ENCODE measurements at places on chromosomes 5 and 9. TPM values are rescaled to one million over a fixed set of nuclear protein-coding genes. Genes with fewer than 3 reads are reported as not detected.

Gene PDZD2
- 7.8 TPM for total RNA-seq

Gene ICE1
- total RNA-seq, result 28.8 TPM

DNA sequence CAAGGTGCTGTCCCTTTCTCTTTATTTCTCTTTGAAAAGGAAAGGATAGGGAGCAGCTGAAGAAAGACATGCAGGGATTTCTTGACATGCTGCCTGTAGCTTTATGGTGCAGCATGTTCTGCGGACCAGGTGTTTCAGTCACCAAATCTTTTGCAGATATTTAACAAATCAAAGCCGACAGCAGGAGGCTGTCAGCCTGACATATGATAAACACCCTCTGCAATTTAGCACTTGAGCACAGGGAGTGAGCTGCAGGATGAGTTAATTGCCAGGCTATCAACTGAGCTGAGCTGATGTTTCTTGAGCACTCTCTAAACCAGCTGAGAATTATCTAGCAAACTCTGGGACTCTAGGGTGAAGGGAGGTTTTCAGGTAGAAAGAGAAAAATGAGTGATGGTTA lies 212.8 kb upstream of the ATP10B start:
- no peaks in the 10 kb centered on the region for H3K27me3 ChIP-seq
- H3K27ac ChIP-seq, result no peak overlapping the region
- H3K36me3 ChIP-seq, result no peaks in the 10 kb centered on the region
- H3K4me1 ChIP-seq, result no peaks in the 10 kb centered on the region

GRCh38 chr5:7412409-7412808 lies 16.5 kb downstream of the ADCY2 start:
- H3K27me3 ChIP-seq, result no peaks in the 10 kb centered on the region
- no peaks in the 10 kb centered on the region for H3K4me1 ChIP-seq
- no peak overlapping the region for H3K4me3 ChIP-seq
- DNase-seq, result no peak

GRCh38 chr5:132826424-132827082 lies 3.9 kb downstream of the SHROOM1 start:
- DNase-seq, result no peak
- no peaks in the 10 kb centered on the region for H3K27me3 ChIP-seq
- H3K27ac ChIP-seq, result no peak overlapping the region
- H3K4me3 ChIP-seq, result no peak overlapping the region

DNA sequence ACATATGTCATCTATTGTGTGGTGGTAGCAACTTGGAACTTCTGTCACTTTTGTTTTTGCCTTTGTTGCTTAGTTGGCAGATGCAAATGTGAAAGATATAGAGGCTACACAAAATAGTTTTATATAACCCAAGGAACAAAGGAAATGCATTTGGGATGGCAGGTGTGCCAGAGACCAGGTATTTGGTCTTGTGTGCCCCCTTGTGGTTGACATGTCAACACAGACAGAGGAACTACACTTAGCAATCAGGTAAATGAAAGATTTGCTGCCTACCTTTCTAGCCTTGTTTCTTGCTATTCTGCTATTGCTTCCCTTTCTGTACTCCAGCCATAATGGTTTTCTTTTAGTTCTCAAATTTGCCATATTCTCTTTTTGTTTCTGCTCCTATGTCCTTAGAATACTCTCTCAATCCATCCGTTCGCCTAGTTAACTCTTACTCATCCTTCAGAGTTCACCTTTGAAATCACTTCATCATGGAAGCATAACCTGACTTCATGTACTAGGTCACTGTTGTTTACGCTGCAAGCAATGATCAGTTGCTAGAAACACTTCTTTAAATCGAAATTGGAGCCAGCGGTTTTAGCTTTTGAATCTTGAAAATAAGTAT lies 119.5 kb downstream of the TRPM3 start:
- no peak overlapping the region for H3K4me3 ChIP-seq
- peaks cover 1% of the 10 kb centered on the region for H3K27me3 ChIP-seq
- no peaks in the 10 kb centered on the region for H3K36me3 ChIP-seq
- H3K27ac ChIP-seq, result no peak overlapping the region
- DNase-seq, result no peak

DNA sequence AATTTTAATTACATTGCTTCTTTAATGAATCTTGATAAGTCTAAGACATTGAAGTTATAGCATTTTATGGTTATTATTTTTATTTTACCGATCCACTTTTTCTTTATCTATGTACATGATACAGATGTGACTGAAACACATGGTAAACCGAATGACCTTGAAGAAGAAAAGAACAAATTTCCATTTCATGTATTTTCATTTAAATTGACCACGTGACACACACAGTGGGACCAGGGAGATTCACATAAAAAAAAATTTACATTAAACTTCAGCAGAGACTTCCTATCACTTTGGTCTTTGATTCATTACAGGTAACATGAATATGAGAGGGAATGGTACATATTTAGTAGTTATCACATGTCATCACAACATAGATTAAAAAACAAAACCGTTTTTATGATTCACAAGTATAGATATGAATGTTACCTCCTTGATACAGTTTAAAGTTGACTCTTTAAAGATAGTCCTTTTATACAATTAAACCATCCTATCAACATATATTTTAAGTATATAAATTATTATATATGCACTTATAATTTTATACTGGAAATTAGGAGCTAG lies 133.1 kb downstream of the ZCCHC7 start:
- H3K4me3 ChIP-seq, result no peak overlapping the region
- H3K27me3 ChIP-seq, result no peaks in the 10 kb centered on the region
- H3K4me1 ChIP-seq, result no peaks in the 10 kb centered on the region
- no peak for DNase-seq

Measured in aorta (tissue), 5 donors.